ENCODE measurements at places on chromosomes 2 and 18.

DNA sequence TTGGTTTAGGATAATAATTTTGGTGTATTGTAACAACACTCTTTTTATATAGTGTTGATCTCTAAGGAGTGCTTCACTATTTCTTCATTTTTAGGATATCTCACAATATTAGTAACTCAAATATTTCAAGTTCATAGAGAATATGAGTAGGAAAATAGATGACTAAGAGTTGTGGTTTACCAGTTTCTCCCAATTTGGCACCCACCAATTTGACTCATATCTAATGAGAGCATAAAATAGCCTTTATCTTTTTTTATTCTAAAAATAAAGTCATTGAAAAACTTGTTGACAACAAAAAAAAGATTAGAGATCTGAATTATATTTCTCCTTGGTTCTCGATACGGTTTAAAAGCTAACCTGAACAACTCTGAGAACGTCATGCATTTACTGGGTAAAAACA lies 204.0 kb downstream of the PARD3B start:
- no peak for DNase-seq

DNA sequence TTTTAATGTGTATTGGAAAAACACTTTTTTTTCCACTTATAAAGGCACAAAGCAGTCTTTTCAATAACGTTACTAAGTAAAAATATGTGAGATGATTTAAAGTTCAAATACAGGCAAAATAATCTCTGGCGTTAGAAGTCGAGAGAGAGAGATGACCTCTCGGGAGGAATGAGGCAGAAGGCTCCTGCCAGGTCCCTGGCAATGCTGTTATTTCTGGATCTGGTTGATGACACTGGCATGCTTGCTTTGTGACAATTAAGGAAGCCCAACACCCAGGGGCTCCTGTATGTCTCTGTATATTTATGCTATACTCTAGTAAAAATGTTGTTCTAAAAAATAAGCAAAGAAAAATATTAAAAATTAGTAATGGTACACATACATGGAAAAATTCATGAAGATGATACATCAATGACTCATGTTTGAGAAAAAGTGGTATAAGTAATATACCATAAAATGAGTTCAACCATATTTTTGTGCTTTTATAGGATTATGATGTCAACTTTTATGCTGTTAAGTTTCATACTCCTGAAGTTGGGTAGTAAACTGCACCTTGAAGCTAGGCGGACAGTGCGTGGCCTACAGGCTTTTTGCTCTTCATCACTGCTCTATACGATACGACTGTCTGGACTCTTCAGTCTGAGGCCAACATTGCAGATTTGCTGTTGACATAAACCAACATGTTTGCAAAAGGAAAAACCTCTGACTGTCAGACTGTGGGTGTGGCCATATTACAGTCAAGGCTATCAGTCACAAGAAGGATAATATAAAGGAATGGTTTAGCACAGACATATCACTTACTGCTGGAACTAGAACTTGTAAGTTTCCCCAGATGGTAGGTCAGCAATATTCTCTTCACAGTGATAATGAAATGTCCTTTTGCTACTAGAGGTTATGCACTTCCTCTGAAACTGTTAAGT lies 19.8 kb downstream of the VPS4B start:
- no peak for DNase-seq

DNA sequence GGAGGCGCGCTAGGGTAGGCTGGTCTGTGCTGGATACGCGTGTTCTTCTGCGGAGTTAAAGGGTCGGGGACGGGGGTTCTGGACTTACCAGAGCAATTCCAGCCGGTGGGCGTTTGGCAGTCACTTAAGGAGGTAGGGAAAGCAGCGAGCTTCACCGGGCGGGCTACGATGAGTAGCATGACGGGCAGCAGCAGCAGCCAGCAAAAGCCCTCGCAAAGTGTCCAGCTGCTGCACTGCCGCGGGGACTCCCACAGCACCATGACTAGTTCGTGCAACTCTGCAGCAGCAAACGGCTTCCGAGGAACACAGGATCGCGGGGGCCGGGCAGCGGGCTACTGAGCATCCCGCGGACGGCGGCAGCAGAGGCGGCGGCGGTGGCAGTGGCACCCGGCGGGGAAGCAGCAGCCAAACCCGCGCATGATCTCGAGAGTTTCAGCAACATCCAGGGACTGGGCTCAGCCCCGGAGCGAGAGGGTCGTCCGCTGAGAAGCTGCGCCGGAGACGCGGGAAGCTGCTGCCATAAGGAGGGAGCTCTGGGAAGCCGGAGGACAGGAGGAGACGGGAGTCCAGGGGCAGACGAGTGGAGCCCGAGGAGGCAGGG lies 368 bp downstream of the TMEFF2 start:
- DNase-seq = no peak

DNA sequence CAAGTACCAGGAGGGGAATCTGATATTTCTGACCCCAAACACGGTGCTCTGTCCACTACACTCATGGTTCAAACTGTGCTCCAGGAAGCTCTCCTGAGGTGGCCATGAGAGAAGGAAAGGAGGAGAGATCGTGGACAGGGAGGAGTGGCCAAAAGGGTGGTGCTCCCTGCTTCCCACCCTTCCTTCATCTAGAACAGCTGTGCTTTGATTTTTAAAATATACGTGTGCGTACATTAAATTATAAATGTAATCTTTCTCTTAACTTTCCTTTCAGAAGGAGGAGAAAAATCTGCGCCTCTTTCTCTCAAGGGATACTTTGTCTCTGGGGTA lies 8.2 kb upstream of the CHRNA1 start:
- DNase-seq = no peak

DNA sequence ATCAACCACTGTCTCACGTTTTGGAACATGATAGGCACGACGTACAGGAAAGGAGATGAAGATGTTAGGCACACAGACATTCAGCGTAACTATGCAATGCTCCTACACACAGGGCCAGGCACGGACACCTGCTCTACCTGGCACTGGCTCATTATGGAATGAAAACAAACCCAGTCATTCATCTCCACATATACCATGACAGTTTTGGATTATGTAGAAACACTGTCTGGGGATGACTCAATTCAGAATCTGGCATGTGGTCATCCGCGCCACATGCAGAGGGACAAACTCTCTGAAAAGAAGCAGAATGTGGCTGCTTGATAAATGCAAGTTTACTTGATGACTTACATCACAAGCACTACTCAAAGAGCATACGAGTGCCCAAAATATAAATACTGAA lies 29.5 kb upstream of the NFU1 start:
- peak; percentile 8 for DNase-seq

- DNase-seq = peak; percentile 14
Observed at GRCh38 chr18:44807766-44808165, 127.1 kb downstream of the SETBP1 start.

DNA sequence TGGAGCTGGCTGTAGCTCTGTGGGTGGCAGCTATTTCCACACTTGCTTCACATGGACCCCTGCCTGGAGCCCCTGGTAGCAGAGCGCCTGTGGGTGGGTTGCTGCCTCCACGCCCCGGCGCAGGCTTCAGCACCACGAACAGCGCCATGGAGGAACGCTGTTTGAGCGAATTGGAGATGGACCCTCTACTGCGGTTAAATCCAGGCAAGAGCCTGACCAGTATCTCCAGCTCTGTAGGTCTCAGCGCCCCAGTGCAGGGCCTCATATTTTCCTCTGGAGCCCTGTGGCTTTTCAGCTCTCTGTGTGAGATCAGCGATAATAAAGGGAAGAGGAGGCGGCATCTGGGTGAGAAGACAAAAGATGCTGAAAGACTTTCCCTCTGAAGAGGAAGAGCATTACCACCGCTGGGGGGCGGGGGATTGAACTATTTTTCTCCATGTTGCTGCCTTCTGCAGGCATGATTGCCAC lies 12.0 kb downstream of the ONECUT2 start:
- peak; percentile 48 for DNase-seq

GRCh38 chr2:165941827-165942226 lies 11.7 kb downstream of the TTC21B start:
- no peak for DNase-seq
